K562 (cell line): ENCODE measurements at places on chromosomes 1 and 21.
A peak's percentile ranks its signal among the peaks of the same experiment; 100 is the strongest.

DNA sequence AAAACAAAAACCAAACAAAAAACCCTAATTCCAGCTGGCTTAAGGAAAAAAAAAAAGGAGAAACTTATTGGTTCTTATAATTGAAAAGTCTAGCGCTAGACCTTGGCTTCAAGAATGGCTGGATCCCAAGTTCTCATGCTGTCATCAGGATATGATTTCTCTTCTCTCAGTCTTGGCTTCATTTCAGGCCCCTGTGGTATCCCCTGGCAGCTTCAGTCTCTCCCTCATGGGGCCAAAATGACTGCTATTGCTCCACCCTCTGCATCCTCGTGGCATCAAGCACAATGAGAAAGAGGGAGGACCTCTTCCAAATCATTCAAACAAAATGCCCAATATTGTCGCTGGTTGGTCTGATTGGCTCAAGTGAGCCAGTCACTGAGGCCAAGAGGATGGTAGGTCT, 80.7 kb downstream of the GIPC2 start:
- no peak for DNase-seq

DNA sequence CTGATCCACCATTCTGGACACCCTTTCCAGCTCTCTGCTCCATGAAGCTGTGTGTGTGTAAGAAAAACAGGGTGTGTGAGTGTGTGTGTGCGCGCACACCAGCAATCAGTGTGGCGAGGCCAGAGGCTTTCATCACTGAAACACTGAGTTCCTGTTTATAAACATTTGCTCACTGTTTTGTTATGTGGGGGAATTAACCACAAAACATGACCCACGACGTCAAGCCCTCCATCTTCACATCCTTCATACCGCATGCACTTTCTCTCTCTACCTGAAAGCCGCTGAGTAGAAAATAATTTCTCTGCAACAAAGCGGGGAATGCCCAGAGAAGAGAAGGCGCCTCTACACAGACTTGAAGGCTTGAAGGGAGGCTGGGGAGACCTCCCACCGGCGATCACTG, 148.9 kb upstream of the IRF2BP2 start:
- DNase-seq: no peak

- DNase-seq: no peak
These were observed 50.9 kb downstream of the MDM4 start for GRCh38 chr1:204567071-204567470.

DNA sequence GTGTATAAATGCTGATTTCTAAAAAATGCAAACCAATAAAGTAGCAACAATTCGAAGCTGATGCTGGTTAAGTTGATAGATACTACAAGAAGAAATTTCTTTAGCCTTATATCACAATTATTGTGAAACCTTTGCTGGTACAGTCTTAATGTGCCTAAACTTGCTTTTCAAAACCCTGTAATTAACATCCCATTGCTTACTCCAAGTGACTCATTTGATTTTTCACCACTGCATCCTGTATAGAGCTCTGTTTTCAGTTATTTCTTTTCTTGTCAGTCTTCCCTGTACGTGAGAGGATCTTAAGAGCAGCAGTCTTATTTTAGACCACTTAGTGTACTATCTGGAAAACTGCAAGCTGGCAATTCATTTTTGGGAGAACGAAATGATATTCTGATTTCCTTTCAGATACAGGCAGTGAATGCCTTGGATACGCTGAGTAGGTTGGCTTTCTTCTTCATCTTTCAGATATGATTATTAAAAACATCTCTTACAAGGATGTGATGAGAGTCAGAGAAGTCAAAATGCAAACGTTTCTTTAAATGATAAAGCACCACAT, 210.3 kb downstream of the KCTD3 start:
- DNase-seq: no peak

- DNase-seq: peak; percentile 77
These were observed 1.3 kb downstream of the DENND4B start for GRCh38 chr1:153945131-153945794.
